ENCODE measurements at places on chromosomes 3 and 15. TPM values are rescaled to one million over a fixed set of nuclear protein-coding genes. Genes with fewer than 3 reads are reported as not detected.

Gene PROS1
- total RNA-seq: 142 TPM

Gene WNT5A
- total RNA-seq: 7.4 TPM

Gene FSTL1
- total RNA-seq: 767 TPM

Gene CSTA
- total RNA-seq: 2.5 TPM

Gene ALDH1A3
- total RNA-seq: 59.3 TPM

Gene GALNT15
- 31.0 TPM for total RNA-seq

Gene RETNLB
- total RNA-seq: not detected

Gene WDR5B
- 4.0 TPM for total RNA-seq

Gene NAALADL2
- 6.6 TPM for total RNA-seq

Gene KNL1
- 1.2 TPM for total RNA-seq

Gene CPN2
- not detected for total RNA-seq

Gene OR5K4
- not detected for total RNA-seq

Gene DAZL
- total RNA-seq: 0.10 TPM

Gene GRM7
- total RNA-seq: 0.98 TPM

Gene TRH
- not detected for total RNA-seq

Gene ALDH1A2
- total RNA-seq: 34.0 TPM

Gene COL6A6
- total RNA-seq: 0.50 TPM

Gene P2RY13
- not detected for total RNA-seq

Gene UROC1
- total RNA-seq: not detected

Gene ACAD11
- total RNA-seq: 9.6 TPM

Gene BNC1
- 0.68 TPM for total RNA-seq

Gene SEC11A
- total RNA-seq: 145 TPM

Gene HTR3E
- total RNA-seq: not detected

Gene C3orf70
- 0.75 TPM for total RNA-seq

Gene BUB1B
- 1.6 TPM for total RNA-seq

Gene EPHA3
- total RNA-seq: 9.4 TPM

Gene MSL2
- total RNA-seq: 15.3 TPM

Gene PPP2R3A
- total RNA-seq: 12.3 TPM

Measured in cardiac ventricle fibroblast (primary cell).